ENCODE measurements at places on chromosomes 4 and X. TPM values are rescaled to one million over a fixed set of nuclear protein-coding genes. Genes with fewer than 3 reads are reported as not detected.

SHOX gene
- not detected for total RNA-seq

RBMXL3 gene
- not detected for total RNA-seq

TLR10 gene
- not detected for total RNA-seq

NUDT10 gene
- total RNA-seq, result 0.51 TPM

SORCS2 gene
- 0.05 TPM for total RNA-seq

SSX4 gene
- total RNA-seq, result not detected

EDA gene
- total RNA-seq, result 1.2 TPM

CXCL10 gene
- total RNA-seq, result 4.3 TPM

TMSB15C gene
- total RNA-seq, result 3.1 TPM

POF1B gene
- 0.07 TPM for total RNA-seq

NPNT gene
- total RNA-seq, result 0.12 TPM

DNAAF6 gene
- not detected for total RNA-seq

IRF2 gene
- total RNA-seq, result 48.7 TPM

GLOD5 gene
- not detected for total RNA-seq

BMX gene
- total RNA-seq, result not detected

CCDC110 gene
- not detected for total RNA-seq

BEND2 gene
- not detected for total RNA-seq

TBC1D14 gene
- total RNA-seq, result 47.2 TPM

HSFX4 gene
- total RNA-seq, result not detected

TBC1D8B gene
- 0.19 TPM for total RNA-seq

COPS4 gene
- 36.5 TPM for total RNA-seq

FAM149A gene
- 0.33 TPM for total RNA-seq

PROM1 gene
- not detected for total RNA-seq

RHOXF2B gene
- total RNA-seq, result not detected

LONRF3 gene
- total RNA-seq, result 0.75 TPM

TCEAL7 gene
- total RNA-seq, result not detected

MAGEC3 gene
- not detected for total RNA-seq

NIPAL1 gene
- 3.8 TPM for total RNA-seq

NDUFA1 gene
- 75.1 TPM for total RNA-seq

CSAG3 gene
- 1.1 TPM for total RNA-seq

TKTL2 gene
- not detected for total RNA-seq

ADH1B gene
- total RNA-seq, result not detected

EREG gene
- total RNA-seq, result not detected

TEX13D gene
- not detected for total RNA-seq
